Frontal cortex (tissue), 4 donors: ENCODE measurements at places on chromosomes 4 and X. TPM values are rescaled to one million over a fixed set of nuclear protein-coding genes. Genes with fewer than 3 reads are reported as not detected.

GRCh38 chr4:83552924-83553323 is 17.0 kb downstream of the GPAT3 start:
- DNase-seq: no peak

GRCh38 chr4:176708771-176709311 is 83.9 kb downstream of the VEGFC start:
- no peak for DNase-seq

DNA sequence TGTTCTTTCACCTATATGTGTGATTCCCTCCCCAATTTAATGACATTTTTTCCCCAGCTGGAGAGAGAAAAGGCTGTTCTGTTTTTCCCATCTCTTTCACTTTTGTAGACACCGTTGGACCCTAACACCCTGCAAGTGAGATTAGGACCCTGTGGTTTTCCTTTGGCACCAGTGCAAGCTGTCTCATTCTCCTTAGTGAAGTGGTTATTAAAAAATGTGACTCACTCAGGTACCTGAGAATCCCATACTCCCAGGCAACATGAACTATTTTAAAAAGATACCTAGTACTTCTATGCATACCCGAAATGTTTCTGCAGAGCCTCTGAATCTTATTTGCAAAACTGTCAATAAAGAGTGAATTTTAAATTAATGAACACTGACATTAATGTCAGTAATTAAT is 175.7 kb upstream of the TBC1D9 start:
- no peak for DNase-seq

- no peak for DNase-seq
These were observed 391.8 kb upstream of the MAGEB16 start for GRCh38 chrX:35406386-35406785.

DNA sequence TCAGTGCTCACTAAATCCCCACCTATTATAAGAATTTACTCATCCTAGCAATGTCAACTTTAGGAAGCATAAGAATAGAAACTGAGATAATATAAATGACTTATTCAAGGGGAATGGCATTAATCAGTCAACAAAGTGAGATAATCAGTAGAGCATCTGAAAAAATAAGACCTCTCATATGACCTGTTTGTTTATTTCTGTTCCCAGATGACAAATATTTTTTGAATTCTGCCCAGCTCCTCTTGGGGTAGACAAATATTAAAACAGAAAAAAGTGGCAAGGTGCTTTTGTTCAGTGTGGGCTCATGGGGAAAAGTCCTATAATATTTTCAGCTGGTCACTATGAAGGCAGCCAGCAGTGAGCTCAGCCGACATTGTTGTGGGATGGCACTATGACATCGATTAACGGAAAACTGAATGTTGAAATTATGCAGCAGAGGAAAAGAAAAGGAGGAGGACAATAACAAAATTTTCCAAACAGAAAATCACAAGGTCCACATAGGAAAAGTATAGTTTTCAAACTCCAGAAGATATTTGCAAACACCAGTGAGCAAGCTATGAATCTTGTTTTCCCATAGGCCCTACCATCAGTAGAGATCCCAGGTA is 109.6 kb downstream of the ANXA3 start:
- DNase-seq: no peak

DNA sequence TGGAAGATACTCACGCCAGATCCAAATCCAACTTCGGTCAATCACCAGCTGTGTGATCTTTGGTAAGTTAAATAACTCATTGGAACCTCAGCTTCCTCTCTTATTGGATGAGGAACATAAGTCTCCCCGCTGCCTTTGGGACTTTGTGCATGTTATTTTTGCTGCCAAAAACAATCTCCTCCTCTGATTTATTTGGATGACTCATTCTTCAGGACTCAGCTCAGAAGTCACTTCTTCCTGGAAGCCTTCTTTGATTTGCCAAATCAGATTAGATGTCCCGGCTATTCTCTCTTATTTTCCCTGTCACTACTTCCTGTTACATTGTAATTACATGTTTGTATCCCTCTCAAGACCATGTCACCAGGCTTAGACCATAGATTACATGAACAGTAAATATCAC is 138.0 kb upstream of the BOD1L1 start:
- no peak for DNase-seq

- DNase-seq: no peak
These were observed 802 bp downstream of the RFC1 start for GRCh38 chr4:39365360-39365759.

The NXF2 gene
- total RNA-seq: not detected

The PRR32 gene
- total RNA-seq: not detected

The PDGFRA gene
- 64.0 TPM for total RNA-seq

The HEPH gene
- 3.3 TPM for total RNA-seq

The SPATA18 gene
- total RNA-seq: 1.2 TPM

The KANTR gene
- total RNA-seq: 22.8 TPM

The RNF175 gene
- total RNA-seq: 31.0 TPM

The KDR gene
- total RNA-seq: 11.0 TPM
